Right atrium auricular region (tissue), 2 donors: ENCODE measurements at places on chromosomes 16 and 17. TPM values are rescaled to one million over a fixed set of nuclear protein-coding genes. Genes with fewer than 3 reads are reported as not detected.

DNA sequence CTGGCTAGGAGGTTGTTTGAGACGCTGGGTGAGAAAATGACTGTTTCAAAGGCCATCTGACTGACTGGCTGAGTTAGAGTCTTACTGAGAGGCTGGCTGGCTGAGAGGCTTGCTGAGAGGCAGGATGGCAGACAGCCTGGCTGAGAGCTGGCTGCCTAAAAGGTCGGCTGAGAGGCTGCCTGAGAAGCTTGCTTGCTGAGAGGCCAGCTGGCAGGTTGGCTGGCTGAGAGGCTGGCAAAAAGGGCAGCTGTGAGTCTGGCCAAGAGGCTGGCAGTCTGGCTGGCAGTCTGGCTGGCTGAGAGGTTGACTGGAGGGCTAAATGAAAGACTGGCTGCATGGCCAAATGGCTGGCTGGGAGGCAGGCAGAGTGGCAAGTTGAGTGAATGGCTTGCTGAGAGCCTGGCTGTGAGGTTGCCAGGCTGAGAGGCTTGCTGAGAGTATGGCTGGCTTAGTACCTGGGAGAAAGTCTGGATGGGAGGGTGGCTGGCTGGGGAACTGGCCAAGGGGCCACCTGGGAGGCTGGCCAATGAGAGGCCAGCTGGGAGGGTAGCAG, 35.3 kb upstream of the ACSM2B start:
- no peak overlapping the region for H3K4me3 ChIP-seq
- H3K27me3 ChIP-seq, result no peaks in the 10 kb centered on the region
- no peak for DNase-seq
- H3K27ac ChIP-seq, result peak overlapping the region; percentile 76

- H3K36me3 ChIP-seq, result no peaks in the 10 kb centered on the region
- no peak overlapping the region for H3K4me3 ChIP-seq
- H3K27ac ChIP-seq, result no peak overlapping the region
- H3K4me1 ChIP-seq, result no peaks in the 10 kb centered on the region
Measured at GRCh38 chr17:73187203-73187769, 5.6 kb upstream of the COG1 start.

GRCh38 chr17:78618264-78619066, 41.3 kb upstream of the DNAH17 start:
- peak; percentile 64 for DNase-seq
- no peaks in the 10 kb centered on the region for H3K36me3 ChIP-seq
- no peak overlapping the region for H3K27ac ChIP-seq

DNA sequence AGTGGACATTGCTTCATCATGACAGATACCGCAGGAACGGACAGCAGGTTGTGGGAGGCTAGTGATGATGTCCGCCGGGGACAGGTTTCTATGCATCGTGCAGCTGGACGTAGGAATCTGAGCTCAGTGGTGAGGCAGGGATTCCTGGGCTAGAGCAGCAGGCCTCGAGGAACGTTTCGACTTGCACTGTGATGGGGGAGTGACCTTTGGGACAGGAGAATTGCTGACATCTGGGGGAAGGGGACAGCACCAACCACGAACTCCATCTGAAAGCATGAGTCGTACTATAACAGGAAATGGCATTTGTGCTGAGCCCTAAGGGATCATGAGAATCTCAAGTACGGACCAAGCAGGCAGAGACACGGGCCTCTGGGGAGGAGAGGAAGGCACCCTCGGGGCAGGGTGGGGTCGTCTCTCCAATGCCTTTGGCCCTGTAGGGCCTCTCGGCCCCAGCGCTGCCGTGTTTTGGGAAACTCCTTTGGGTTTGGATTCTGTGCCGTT, 65.8 kb upstream of the ENDOV start:
- H3K36me3 ChIP-seq, result peaks cover 98% of the 10 kb centered on the region
- no peaks in the 10 kb centered on the region for H3K4me1 ChIP-seq
- no peaks in the 10 kb centered on the region for H3K27me3 ChIP-seq
- H3K27ac ChIP-seq, result no peak overlapping the region
- no peak overlapping the region for H3K4me3 ChIP-seq

DNA sequence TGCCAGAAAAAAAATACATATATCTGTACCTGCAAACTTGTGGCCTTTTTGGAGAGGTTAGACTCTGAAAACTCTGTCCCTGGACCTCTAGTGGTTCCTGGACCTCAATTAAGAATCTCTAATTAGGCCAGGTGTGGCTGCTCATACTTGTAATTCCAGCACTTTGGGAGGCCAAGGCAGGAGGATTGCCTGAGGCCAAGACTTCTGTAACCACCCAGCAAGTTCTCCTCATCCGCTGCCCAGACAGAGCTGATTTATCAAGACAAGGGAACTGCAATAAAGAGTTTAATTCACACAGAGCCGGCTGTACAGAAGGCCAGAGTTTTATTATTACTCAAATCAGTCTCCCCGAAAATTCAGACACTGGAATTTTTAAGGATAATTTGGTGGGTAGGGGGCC, 4.2 kb downstream of the ASPA start:
- H3K27me3 ChIP-seq, result no peaks in the 10 kb centered on the region
- H3K4me1 ChIP-seq, result no peaks in the 10 kb centered on the region
- no peak overlapping the region for H3K4me3 ChIP-seq
- H3K27ac ChIP-seq, result no peak overlapping the region
- H3K36me3 ChIP-seq, result no peaks in the 10 kb centered on the region
- no peak for DNase-seq

DNA sequence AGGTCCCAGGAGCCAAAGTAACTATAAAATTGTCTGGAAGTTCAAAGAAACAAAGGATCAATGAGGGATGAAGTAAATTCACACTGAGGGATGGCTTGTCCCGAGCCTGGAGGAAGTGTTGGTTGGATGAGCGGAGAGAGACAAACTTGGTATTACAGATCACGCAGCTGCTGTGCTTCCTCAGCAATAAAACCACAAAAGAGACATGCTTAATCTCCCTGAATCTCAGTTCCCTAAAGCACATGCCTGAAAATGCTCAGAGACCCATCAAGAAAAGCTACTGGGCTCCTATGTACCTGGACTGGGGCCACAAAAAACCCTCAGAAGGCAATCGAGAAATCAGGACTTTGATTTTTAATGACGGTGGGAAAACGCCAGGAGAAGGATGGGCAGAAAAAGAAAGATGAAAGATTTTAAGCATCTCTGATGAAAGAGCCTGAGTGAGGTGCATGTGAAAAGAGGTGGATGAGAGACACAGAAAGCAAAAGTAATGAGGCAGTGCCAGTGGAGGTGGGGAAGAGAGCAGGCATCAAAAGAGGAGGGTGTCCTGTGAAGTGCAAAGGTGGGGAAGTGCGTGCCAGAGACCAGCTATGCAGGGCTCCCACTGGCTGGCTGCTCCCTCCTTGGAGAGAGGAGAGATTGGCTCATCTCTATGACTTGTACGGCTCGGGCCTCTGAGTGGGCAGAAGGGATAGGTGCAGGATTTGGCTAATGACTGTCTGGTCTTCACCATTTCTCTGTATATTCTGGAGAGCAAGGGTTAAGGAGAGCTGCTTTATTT, 143.7 kb downstream of the ABCC12 start:
- H3K4me1 ChIP-seq, result no peaks in the 10 kb centered on the region
- H3K27me3 ChIP-seq, result no peaks in the 10 kb centered on the region
- no peak overlapping the region for H3K4me3 ChIP-seq
- no peaks in the 10 kb centered on the region for H3K36me3 ChIP-seq
- H3K27ac ChIP-seq, result no peak overlapping the region

Gene CTF1
- 6.5 TPM for total RNA-seq

Gene HS3ST2
- total RNA-seq, result 2.3 TPM

Gene RAB26
- total RNA-seq, result 1.4 TPM

Gene CRHR1
- not detected for total RNA-seq
